Suprapubic skin (tissue), 4 donors: ENCODE measurements at places on chromosomes 7 and 10.

DNA sequence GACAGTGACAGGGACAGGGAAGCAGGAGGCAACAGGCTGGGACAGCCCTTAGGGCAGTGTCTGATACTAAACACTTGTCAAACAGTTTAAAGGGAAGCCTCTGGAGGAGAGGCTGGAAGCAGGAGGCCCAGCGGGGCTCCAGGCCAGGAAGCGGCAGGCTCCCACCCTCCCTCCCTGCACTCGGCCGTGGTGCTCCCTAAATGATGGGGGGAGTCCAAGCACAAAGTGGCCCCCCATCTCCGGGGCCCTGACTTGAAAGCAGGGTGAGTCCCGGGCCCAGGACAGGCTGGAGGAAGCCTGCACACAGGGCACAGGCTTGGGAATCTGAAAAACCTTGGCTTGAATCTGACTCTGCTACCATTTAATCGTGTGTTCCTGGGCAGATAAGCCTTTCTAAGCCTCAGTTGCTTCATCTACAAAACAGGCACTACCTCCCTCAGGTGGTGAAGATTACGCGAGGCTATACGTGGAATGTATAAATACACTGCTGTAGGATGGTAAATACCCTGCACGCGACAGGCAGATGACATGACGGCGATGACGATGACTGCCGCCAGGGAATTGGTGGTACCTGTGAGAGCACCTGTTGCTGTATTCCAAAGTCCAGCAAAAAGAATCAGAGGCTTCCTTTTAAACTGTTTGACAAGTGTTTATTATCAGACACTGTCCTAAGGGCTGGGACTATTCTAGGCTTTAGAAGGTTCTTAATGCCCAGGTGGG, 34.1 kb downstream of the GBX1 start:
- no peak for DNase-seq

GRCh38 chr10:123478116-123478515, 188.0 kb upstream of the GPR26 start:
- DNase-seq: no peak

DNA sequence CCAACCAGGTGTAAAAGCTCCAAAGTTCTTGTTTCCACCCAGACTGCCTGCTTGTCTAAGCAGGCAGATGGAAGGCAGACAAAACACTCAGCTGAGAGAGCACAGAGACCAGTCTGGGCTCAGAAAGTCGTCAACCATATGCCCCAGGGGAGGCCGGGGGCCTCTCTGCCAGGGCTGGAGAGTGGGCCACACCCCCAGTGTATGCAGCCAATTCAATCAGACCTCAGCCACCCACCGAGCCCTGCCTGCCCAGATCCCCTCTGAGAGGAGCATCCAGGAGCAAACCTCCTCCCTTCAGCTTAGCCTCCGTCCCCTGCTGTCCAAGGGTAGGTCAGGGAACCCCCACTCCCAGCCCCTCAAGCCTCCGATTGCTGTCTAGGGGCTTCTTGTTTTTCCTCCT, 196.3 kb downstream of the LSM5 start:
- DNase-seq: no peak

DNA sequence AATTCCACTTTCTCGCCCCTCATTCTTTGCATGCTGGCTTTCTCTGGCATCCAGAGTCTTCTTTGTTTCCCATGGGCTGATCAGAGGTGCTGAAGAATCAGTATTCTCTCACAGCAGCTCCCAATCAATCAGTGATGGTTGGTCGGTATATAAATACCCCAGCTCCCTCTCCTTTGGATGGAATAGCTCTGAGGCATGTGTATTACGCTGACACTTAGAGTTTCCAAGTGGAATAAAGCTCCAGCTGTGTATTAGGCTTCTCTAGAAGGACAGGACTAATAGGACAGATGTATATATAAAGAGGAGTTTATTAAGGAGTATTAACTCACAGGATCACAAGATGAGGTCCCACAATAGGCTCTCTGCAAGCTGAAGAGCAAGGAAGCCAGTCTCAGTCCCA, 218.3 kb upstream of the GRB10 start:
- no peak for DNase-seq

GRCh38 chr7:129045682-129046081, 9.2 kb downstream of the TNPO3 start:
- DNase-seq: no peak

- DNase-seq: no peak
These were observed 93.0 kb downstream of the EBF3 start for GRCh38 chr10:129870961-129871621.

DNA sequence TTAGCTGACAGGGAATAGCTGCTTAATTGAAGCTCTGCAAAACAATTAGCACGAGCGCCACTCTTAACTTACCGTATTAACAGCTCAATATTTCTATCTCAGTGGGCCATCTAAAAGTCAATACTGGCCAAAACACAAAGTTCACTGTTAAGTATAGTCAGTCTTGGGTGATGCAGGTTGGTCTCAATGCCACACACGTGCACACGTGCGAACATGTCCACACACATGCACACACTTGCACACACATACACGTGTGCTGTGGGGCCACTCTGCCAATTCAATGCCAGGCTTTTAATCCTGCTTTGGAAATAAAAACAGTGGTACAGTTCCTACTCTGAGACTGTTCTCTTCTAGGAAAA, 105.1 kb downstream of the GRB10 start:
- no peak for DNase-seq

DNA sequence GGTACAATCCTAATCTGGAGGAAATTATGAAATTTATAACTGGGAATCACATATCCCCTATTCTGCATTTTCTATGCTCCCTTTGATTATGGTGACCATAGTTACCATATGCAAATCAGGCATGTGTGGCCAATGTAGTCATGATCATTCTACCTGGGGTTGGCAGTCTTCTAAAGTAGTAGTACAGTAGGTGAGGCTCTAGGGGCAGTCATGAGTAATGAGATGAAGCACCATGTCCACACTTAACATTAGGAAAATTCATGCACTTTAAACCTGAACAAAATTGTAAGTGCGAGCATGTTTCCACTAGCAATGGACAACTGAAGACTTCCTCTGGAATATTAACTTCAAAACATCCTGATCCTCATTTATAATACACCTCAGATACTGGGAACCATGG, 545.9 kb downstream of the SUGCT start:
- no peak for DNase-seq

GRCh38 chr7:86013662-86014061, 630.0 kb upstream of the GRM3 start:
- no peak for DNase-seq

GRCh38 chr10:68423522-68423921, 16.4 kb upstream of the RUFY2 start:
- DNase-seq: no peak

DNA sequence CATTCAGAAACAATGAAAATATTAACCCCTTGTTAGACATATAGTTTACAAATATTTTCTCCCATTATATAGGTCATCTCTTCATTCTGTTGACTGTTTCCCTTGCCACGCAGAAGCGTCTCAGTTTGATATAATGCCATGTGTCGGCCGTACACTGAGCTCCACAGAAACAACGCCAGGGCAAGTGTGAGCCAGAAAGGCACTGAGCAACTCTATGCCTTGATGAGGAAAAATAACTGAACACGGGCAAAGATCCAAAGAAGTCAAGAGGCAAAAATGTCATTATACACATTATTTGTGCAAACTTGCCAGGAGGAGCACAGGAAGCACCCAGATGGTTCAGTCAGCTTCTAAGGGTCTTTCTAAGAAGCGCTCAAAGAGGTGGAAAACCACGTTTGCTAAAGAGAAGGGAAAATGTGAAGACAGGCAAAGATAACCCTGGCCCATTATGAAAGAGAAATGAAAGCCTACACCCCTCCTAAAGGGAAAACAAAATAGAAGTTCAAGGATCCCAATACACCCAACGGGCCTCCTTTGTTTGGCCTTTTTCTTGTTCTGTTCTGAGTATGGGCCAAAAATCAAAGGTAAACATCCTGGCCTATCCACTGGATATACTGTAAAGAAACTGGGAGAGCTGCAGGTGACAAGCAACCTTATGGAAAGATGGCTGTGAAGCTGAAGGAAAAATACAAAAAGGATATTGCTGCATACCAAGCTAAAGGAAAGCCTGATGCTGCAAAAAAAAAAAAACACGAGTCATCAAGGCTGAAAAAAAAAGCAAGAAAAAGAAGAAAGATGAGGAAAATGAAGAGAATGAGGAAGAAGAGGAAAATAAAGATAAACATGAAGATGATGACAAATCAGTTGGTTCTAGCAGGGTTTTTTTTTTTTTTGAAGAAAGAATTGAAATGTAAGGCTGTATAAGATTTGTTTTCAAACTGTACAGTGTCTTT, 15.5 kb downstream of the ARHGAP12 start:
- no peak for DNase-seq

- DNase-seq: no peak
These were observed 174.1 kb upstream of the TNRC18 start for GRCh38 chr7:5597772-5598171.

DNA sequence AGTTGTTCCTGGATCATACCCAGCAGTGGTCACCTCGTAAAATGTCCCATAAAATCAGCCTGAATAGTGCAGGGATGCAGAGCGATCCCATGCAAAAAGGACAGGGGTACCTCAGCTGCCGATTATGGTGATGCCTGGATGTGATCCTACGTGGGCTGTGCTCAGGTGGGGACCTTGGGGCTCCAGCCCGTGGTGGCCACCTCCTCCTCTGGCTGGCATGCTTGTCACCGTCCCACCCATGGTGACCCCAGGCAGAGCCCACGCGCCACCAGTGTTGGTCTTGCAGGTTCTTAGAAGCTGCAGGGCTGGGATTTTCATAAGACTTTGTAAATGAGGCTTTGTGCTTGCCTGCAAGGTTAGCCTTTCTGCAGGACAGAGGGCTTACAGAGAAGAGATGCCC, 97.2 kb downstream of the GLRX3 start:
- no peak for DNase-seq

GRCh38 chr7:157013101-157013500, 2.6 kb upstream of the MNX1 start:
- DNase-seq: no peak

- DNase-seq: no peak
These were observed 286.8 kb downstream of the ADK start for GRCh38 chr10:74437822-74438221.

GRCh38 chr7:5827755-5828154, 46.3 kb upstream of the RNF216 start:
- no peak for DNase-seq

- no peak for DNase-seq
These were observed 38.1 kb downstream of the PRPS1L1 start for GRCh38 chr7:17989546-17989945.
